ENCODE measurements at places on chromosomes 3 and 15.

- no peak for DNase-seq
These were observed 13.7 kb downstream of the PLEKHO2 start for GRCh38 chr15:64855205-64855975.

DNA sequence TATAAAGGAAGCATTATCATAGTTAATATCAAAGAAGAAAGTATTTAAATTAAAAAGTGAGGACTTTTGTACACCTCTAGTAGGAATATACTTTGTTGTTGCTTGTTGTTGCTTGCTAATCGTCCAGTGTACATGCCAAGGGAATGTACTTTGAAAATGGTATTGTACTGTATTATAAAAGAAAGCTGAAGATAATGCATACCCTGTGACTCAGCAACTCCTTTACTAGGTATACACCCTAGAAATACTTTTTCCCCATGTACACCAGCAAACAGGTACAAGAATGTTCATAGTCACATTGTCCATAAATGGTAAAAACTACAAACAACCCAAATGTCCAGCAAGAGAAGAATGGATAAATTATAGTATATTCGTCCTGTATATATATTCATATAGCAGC is 12.0 kb downstream of the TTBK2 start:
- no peak for DNase-seq

DNA sequence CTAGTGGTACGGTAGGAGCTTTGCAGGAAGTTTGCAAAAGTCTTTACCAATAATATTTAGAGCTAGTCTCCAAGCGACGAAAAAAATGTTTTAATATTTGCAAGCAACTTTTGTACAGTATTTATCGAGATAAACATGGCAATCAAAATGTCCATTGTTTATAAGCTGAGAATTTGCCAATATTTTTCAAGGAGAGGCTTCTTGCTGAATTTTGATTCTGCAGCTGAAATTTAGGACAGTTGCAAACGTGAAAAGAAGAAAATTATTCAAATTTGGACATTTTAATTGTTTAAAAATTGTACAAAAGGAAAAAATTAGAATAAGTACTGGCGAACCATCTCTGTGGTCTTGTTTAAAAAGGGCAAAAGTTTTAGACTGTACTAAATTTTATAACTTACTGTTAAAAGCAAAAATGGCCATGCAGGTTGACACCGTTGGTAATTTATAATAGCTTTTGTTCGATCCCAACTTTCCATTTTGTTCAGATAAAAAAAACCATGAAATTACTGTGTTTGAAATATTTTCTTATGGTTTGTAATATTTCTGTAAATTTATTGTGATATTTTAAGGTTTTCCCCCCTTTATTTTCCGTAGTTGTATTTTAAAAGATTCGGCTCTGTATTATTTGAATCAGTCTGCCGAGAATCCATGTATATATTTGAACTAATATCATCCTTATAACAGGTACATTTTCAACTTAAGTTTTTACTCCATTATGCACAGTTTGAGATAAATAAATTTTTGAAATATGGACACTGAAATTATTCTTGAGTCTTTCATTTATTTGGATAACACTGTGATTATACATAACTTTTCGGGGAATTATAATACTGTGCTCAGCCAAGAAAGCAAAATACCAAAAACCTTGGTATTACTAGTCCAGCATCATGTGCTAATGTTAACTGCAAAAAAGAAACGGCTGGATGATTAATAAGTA is 2.2 kb downstream of the SOX2 start:
- DNase-seq = no peak

GRCh38 chr15:91186904-91187656 is 87.0 kb downstream of the SV2B start:
- DNase-seq = peak; percentile 24

GRCh38 chr3:105862217-105862616 is 6.6 kb downstream of the CBLB start:
- DNase-seq = peak; percentile 93

- no peak for DNase-seq
These were observed 37.9 kb upstream of the RPL32 start for GRCh38 chr3:12879191-12879815.

GRCh38 chr3:18354701-18355100 is 70.4 kb downstream of the SATB1 start:
- no peak for DNase-seq

DNA sequence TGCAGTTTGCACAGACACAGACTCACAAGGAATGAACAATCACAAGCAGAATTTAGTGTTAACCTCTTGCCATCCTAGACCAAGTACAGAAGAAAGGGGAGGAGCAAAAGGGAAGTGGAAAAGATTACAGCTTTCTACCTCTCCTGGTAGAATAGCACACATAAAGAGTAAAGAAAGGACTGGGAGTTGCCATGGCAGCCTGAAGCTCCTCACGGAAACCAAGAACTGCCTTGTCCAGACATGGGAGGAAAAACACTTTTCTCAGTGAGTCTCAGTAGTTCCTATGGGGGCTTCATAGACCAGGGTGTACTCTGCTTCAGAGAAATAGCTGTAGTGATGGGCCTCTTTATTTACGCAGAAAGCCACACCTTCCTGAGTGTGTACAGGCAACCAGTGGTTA is 114.7 kb upstream of the GAP43 start:
- DNase-seq = no peak

DNA sequence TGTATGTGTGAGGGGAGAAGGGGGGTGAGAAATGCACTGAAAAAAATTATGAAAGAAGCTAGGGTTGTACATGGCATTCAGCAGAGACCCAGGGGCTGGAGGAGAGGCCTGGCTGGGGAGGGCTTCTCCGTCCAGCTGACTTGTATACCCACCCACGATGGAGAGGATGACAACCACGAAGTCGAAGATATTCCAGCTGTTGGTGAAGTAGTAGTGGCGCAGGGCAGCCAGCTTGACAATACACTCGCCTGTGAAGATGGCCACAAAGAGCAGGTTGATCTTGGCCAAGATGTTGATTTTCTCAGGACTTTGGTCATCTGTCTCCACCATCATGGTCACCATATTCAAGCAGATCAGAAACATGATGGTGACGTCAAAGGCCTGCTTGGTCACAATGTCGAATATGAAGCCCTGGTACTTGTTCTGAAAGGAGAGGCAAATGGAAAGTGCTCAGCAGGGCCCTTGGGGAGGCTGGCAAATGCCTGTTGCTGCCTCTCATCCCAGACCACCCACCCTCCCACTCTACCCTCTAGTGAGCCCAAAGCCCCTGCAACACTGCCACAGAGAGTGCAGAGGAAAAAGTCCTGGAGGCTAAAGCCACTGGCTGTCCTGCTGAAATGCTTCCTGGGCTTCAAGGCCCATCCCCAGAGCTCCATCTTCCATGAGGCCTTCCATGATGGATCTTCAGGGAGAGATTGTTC is 58.1 kb downstream of the EXOG start:
- no peak for DNase-seq

GRCh38 chr15:58606577-58607080 is 142.9 kb downstream of the ADAM10 start:
- DNase-seq = no peak

- no peak for DNase-seq
These were observed 27.2 kb upstream of the PHLDB2 start for GRCh38 chr3:111831840-111832239.

GRCh38 chr3:40869013-40869412 is 330.3 kb upstream of the CTNNB1 start:
- no peak for DNase-seq

DNA sequence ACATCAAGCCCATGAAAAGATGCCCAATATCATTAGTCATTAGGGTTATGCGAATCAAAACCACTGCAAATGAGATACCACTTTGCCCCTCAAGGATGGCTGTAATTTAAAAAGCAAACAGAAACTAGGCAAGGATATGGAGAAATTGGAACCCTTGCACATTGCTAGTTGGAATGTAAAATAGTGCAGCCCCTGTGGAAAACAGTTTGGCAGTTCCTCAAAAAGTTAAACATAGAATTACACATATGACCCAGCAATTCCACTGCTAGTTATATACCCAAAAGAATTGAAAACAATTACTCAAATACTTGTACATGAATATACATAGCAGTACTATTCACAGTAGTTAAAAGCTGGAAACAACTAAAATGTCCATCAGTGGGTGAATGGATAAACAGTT is 186.8 kb upstream of the CGNL1 start:
- no peak for DNase-seq

GRCh38 chr3:31725976-31726375 is 193.3 kb downstream of the STT3B start:
- DNase-seq = no peak

DNA sequence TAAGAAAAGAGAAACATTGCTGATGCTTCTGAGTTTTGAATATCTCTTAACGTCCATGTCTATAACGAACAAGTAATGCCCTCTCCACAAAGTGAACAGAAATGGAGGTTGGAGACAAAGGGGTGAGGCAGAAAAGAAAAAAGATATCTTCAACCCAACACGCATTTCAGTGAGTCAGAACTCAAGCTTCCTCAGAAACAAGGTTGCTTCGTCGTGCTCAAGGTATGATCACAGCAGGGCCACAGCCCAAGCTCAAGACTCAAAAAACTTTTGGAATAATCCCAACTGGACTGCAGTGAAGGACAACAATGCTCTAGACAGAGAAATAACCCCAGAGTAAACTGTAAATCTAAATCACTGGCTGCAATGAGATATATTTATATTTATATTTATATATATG is 18.9 kb downstream of the WNT5A start:
- no peak for DNase-seq

- no peak for DNase-seq
These were observed 344 bp downstream of the LINS1 start for GRCh38 chr15:100601617-100602063.

- DNase-seq = no peak
These were observed 204.1 kb downstream of the STXBP5L start for GRCh38 chr3:121111914-121112612.

DNA sequence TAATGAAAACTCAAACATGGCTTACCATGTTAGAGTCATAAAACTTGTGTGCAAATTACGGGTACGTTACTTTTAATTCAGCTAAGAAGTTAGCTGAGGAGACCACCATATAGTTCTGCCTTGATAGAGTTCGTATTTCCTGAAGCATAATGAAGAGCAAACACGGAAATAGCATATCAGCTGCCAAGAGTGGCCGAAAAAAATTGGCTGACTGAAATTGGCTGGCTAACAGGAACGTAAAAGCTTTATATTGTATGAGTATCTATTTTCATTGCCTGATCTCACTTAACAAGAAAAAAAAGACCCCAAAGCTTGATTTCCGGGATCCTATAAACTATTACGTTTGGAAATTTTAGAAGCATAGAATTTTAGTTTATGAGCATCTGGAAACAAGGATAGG is 1222.9 kb downstream of the ZPLD1 start:
- no peak for DNase-seq

GRCh38 chr3:183563536-183563874 is 8.0 kb upstream of the KLHL6 start:
- no peak for DNase-seq

DNA sequence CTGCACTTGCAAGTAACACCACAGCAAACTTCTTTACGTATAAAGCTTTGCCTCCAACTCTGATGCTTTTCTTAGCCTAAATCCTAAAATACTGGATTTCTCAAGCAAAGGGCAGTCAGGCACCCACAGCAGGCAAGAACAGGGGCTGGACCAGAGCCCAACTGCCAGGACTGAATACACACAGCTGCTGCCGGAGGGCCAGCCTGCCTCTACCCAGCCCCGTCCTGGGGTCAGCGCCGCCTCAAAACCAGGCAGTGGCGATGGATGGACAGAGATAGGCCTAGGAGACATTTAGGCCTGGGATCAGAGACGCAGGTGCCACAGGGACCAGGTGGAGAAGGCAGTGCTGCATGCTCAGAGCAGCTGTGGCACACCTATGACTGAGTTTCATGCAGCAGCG is 47.6 kb upstream of the SEC61A1 start:
- no peak for DNase-seq

- no peak for DNase-seq
These were observed at the start of gene GPR87 for GRCh38 chr3:151316267-151316991. Gene GPR87 (minus strand): TSS chr3:151316820. CDS start chr3:151300100, 16,720 bp downstream.

DNA sequence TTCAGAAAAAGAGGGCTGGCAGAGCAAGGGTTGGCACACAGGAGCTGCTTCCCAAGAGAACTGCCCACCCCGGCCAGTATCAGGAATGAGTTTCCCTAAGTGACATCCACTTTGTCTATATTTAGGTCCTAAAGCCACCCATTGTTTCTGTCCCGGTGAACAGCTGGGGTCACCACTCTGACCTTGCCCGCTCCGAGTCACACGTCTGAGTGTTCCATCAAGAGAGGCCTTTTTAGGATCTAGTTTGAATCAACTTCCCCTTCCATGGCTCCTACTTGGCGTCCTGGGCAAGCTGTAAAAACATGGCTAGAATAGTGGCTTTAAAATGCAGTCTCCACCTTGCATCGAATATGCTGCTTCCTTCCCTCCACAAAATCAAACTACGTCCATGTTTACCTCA is 109.6 kb upstream of the ARHGEF3 start:
- DNase-seq = no peak

- no peak for DNase-seq
These were observed 206.5 kb downstream of the DTWD1 start for GRCh38 chr15:49827311-49827710.

DNA sequence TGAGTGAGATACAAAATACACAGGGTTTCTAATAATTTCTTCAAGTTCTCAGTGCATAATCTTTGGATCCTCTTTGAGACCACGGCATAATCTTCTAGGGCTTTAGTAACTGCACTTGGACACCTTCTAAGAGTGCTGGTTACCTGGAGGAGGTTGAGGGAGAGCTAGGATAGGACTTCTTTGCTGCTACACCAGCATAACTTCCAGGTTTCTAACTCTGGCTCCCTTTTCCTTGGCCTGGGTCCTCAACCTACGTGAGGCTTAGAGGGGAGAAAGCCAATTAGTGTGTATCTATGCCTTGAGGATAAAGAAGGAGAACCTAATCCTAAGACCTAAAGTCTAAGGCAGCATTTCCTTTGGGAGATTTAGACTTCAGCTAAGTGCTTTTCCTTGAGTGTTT is 184.8 kb downstream of the LSAMP start:
- DNase-seq = no peak

- no peak for DNase-seq
These were observed 7.3 kb downstream of the PARP6 start for GRCh38 chr15:72265031-72265430.

GRCh38 chr15:74884428-74885223 is 5.2 kb upstream of the MPI start:
- no peak for DNase-seq

GRCh38 chr3:155641956-155642355 is 102.9 kb downstream of the PLCH1 start:
- DNase-seq = no peak

- no peak for DNase-seq
These were observed 2.0 kb downstream of the MYEF2 start for GRCh38 chr15:48176112-48176511.

- DNase-seq = peak; percentile 84
These were observed 27.4 kb upstream of the HDAC11 start for GRCh38 chr3:13452490-13453335.

- DNase-seq = no peak
These were observed 242.3 kb downstream of the TLE3 start for GRCh38 chr15:69855258-69856000.

DNA sequence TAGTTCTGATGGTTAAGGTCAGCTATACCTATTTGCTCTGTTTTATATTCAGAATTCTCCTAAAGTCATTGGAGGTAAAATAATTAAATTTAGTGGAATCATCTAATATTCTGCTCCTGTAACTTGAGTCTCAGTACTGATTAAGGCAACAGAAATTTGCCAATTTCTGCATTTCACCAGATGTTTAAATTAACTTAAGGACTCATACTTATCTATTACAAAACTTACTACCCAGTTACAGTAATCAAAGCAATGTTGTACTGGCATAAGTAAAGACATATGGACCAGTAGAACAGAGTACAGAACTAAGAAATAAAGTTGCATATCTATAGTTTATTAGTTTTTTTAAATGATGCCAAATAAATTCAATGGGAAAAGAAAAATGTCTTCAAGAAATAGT is 1043.8 kb downstream of the OTOL1 start:
- DNase-seq = no peak

GRCh38 chr3:167666563-167666962 is 12.8 kb upstream of the WDR49 start:
- no peak for DNase-seq

Data from NAMALWA (cell line).